ENCODE measurements at places on chromosomes 1 and 21. TPM values are rescaled to one million over a fixed set of nuclear protein-coding genes. Genes with fewer than 3 reads are reported as not detected.

The ARHGAP29 gene
- total RNA-seq, result 6.9 TPM

GRCh38 chr1:226643611-226644540 is 95.2 kb downstream of the ITPKB start:
- no peak for DNase-seq

The ATP6V1G3 gene
- not detected for total RNA-seq

DNA sequence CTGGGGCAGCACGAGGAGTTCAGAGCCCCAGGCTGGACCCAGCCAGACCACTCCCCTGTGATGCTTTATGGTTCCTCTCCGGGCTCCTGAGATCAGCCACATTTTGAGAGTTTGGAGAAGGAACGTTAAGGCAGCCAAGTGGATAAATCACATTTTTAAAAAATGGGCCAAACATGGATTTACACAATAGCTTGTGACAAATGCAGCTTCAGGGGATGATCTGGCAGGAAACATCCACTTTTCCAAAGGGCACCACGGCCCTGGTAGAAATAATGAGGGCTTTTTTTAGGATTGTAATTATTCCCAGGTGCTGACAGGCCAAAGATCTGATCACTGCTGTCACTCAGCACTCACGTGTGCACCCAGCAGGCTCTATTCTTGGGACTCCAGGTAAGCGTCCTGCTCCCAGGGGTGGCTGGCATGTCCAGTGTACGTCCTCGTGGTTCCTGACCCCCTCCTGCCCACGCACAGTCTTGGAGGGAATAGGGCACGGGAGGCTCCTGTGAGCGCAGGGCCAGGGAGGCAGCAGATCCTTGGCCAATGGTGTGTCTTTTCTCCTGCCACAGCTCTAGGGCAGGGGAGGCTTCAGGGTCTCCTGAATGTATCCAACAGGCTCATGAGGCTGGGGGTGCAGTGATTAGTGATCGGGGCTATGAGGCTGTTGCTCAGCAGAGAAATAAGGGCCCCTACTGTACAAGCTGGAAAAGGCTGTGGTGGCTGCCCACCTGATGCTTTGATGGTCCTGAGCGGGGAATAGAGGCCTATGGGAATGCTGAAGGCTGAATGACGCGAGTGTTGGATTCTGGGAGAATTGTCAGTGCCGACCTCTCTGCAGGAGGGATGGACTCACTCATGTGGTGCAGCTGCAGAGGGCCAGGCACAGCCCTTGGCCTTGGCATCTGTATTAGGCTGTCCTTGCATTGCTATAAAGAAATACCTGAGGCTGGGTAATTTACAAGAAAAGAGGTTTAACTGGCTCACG is 415.7 kb downstream of the PTPRU start:
- DNase-seq, result no peak

The PLA2G4A gene
- 3.8 TPM for total RNA-seq

All from GM23338 (cell line).